Amniotic stem cell (primary cell): ENCODE measurements at places on chromosomes 4 and X.

- DNase-seq, result no peak
These were observed 236.2 kb downstream of the FRAS1 start for GRCh38 chr4:78293348-78293747.

- DNase-seq, result no peak
These were observed 88.4 kb upstream of the GUCY1A1 start for GRCh38 chr4:155578219-155578618.

DNA sequence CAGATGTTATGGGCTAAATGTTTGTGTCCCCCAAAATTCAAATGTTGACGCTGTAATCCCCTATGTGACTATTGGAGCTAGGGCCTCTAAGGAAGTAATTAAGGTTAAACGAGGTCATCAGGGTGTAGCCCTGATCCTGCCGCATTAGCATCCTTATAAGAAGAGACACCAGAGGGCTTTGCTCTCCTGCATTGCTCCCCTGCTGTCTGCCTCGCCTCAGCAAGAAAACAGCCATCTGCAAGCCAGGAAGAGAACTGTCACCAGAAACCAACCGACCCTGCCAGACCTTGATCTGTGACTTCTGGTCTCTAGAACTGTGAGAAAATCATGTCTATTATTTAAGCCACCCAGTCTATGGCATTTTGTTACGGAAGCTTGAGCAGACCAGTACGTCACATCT is 331.9 kb downstream of the DCTD start:
- no peak for DNase-seq

GRCh38 chr4:125739760-125740159 is 425.0 kb downstream of the FAT4 start:
- no peak for DNase-seq

- DNase-seq, result no peak
These were observed at the start of gene GPM6B for GRCh38 chrX:13816643-13817627. Gene GPM6B, minus strand, starts transcription at chrX:13817093. Its CDS starts 189 bp downstream, at chrX:13816904.

GRCh38 chr4:8682725-8683124 is 90.2 kb downstream of the CPZ start:
- no peak for DNase-seq

GRCh38 chr4:109902559-109903251 is 10.0 kb upstream of the EGF start:
- DNase-seq, result no peak

DNA sequence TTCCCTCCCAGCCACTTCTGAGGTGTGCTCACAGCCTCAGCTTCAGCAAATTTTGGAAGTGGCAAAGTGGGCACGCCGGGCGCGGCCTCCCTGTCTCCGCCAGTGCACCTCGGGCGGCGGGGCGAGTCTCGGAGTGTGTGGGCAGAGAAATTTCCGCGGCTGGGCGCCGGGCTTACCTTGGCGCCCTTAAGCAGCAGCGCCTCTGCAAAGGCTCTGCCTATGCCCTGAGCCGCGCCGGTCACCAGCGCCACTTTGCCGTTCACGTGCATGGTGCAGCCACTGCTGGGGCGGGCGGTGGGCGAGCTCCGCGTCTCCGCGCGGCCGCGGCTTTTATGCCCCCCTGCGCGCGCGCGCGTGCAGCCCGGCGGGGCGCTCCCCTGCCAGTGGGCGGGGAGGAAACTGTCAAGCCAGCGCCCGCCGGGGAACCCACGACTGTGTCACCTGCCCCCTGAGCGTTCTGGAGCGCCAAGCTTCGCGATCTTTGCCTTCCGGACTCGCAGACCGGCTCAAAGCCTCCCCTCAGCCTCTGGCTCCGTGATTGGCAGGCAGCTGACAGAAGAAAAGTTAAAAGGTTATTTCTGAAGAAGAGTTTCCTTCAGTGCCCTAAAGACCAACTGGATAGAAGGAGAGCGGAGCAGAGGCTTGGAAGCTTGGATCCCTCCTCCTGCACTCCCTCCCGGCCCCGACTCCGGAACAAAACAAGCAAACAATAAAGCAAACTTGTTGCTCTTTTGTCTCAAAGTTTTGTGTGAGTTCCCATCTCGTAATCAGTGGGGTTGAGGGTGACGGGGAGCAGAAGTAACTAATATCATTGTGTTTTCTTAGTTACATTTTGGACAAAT is at the start of gene HPGD:
TSS of gene HPGD (minus strand) at position 306 of the 842 bp plus-strand sequence. CDS start at position 269, 37 bp downstream.
- DNase-seq, result no peak

DNA sequence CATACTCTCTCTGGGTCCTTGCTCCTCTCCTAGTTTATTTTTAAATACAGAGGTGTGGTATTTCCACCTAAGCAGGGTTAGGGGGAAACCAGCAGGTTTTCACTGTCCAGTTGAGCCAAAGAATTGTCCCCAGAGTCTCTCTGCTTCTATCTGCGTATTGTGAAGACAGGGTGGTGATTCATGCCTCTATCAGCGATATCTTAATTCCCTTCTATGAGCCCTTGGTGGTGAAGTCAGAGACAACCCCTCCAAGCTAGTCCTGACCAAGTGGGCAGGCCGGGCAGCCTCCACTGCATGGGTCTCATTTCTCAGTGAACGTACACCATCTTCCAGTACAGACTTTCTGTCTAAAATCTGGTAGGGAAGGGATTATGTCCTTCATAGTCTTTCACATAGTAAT is 100.5 kb upstream of the GPR34 start:
- no peak for DNase-seq

DNA sequence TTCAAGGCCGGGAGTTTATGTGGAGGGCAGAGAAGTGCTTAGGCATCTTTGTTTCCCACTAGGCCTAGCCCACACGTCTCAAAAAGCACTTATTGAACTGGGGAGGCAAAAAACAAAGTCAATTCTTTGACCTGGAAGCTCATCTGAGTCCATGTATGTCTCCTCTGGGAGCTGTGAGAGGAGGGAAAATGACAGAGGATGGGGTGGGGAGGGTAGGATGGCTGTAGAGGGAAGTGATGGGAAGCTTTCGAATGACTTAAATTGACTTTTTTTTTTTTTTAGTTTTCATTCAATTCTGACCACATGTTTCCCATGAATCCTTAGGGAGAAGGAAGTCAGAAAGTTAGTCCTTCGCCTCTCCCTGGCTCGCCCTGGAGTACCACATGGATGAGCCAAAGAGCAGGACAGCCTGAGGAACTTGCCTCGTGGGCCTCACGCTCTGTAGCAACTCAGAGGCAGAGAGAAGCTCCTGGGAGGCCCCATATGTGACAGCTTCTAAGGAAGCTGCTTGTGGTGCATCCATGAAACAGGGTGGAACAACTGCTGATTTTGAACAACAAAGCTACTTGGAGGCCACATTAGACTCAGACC is 45.0 kb downstream of the NHSL2 start:
- no peak for DNase-seq

- DNase-seq, result no peak
These were observed 37.7 kb downstream of the MTTP start for GRCh38 chr4:99612281-99612680.

DNA sequence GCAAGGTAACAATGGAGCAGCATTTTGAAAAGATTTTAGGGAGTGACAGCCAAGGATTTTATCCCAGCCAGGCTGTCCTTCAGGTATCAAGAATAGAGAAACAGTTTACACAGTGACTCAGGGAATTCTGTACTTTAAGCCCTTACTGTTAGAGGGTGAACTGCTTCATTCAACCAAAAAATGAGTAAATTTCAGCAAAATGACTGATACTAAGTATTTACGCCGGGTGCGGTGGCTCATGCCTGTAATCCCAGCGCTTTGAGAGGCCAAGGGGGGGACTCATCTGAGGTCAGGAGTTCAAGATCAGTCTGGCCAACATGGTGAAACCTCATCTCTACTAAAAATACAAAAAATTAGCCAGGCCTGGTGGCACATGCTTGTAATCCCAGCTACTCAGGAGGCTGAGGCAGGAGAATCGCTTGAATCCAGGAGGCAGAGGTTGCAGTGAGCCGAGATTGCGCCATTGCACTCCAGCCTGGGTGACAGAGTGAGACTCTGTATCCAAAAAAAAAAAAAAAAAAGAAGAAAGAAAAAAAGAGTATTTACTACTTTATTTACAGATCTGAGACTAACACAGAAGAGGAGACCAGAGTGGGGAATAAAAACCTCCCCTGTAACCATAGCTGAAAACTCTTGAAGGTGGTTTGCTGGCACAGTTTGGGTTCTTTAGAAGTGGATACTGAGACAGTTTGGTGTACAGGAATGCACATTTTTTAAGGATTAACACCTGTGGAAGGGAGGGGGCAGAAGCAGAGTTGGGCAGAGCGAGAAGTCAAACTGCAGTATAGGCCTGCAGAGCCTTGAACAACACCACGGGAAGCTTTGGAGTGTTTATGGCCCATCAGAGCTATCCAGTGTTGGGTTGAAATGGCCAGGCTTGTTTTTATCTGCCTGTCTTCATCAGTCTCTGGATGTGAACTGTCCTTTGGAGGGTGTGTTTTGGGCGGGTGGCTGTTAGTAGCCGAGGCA is 40.5 kb downstream of the TMEM131L start:
- no peak for DNase-seq

- DNase-seq, result no peak
These were observed 104.1 kb downstream of the ANOS1 start for GRCh38 chrX:8627796-8628195.

DNA sequence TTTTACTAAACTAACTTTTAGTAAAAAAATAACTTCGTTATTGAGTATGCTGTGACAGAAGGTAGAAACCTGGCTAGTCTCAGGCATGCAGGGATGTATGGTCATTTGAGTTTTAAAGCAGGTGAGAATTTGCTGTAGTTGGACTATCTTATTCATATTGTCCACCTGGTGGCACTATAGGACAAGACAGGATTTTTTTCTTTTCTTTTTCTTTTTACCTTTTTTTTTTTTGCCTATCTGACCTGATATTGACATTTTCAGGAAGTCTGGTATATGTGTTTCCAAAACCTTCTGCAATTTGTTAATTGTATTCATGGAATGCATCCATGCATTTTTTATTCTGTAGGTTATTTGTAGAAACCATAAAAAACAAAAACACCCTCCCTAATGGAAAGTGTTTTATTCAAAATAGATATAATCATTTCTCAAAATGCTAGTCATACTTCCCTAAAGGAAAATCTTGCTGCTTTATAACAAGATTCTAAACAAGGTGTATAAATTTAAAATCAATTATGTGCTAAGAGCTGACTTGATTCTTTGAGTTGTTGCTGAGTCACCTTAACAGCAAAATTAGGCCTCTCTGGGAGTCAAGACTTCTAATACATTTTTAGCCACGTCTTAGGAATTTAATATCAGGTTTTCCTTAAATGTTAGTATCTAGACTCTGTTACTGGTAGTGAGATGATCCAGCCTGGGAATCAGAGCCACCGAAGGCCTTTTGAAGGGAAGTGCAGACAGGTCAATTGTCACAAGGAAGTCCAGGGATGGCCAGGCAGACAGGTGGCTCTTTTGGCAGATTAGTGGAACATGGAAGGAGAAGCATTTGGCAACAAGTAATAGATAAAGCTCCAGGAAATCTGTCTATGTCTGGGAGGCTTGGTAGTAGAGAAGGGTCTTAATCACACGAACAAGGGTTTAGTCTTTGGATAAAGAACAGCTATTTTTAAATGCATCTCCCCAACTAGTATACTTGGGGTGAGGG is 201.3 kb upstream of the GNPDA2 start:
- DNase-seq, result no peak

GRCh38 chrX:97609357-97609756 is 725.6 kb downstream of the RPA4 start:
- no peak for DNase-seq

DNA sequence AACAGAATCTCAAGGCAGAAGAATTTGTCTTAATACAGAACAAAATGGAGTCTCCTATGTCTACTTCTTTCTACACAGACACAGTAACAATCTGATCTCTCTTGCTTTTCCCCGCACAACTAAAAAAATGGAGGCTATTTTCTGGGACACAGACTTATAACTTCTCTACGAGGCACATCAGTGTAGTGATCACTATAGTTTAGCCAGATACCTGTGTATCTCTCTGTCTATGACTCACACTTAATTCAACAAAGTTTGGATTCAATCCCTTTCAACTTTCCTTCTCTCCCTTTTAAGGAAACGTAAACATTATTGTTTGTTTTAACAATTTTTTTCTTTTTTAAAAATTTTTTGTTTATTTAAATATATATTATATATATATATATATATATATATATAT is 29.4 kb downstream of the APELA start:
- DNase-seq, result no peak

DNA sequence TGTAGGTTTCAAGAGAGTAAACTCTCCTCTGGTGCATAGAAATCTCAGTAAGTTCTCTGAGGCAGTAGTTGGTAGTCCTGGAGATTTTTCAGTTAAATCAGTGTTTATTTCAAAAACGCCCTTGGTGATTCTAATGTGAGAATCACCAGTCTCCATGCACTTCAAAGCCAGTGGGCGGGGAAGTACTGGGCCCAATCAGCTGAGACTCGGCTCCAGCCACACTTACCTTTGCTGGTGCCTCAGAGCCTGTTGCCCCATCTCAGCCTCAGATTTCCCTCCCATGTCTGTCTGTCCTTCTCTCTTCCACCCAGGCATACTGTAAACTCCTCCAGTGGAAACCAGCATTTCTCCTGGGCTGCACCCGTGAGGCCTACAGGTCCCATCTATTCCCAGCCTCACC is 7.4 kb upstream of the MGST2 start:
- no peak for DNase-seq

DNA sequence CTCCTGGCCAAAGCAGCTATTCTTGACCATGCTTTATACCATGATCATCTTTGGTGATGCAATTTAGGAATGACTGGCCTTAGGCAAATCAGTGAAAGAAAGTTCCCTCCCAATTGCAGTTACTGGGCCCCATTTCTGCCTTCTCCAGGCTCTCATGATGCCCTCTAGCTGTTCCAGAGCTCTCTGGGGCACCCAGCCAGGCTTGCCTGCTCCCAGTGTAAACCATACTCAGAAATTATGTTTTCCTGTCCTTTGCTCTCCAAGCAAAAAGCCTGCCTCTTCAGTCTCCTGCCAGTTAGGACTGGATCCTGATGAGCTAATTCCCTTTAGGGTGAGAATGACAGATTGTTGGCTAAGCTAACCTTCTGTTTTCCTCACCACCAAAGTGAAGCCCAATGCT is 85.3 kb upstream of the RBPJ start:
- DNase-seq, result peak; percentile 22

- DNase-seq, result no peak
These were observed 14.7 kb upstream of the GSX2 start for GRCh38 chr4:54085284-54085683.

GRCh38 chr4:26267087-26267486 is 53.7 kb upstream of the RBPJ start:
- no peak for DNase-seq

- no peak for DNase-seq
These were observed 161.5 kb upstream of the SFRP2 start for GRCh38 chr4:153950100-153950979.

DNA sequence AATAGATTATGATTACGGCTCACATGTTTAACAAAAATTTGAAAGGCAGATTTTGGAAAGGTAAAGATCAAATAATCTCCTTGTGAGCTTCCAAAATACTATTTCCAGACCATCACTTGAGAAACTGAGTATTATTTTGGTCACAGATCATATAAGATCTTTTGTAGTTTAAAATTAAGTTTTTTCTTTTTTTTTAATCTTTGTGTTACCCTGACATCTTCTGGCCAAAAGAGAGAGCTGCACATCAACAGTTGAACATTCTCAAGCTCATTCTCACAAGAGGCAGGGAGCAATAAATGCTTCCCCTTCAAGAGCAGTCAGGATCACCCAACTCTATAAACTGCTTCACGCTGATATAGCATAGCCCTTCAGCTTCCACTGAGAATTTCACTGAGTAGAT is 15.9 kb downstream of the TMEM192 start:
- DNase-seq, result no peak

- DNase-seq, result no peak
These were observed 143.5 kb upstream of the CHRDL1 start for GRCh38 chrX:110938977-110939732.
